ENCODE measurements at places on chromosomes 4 and X.

- no peak for DNase-seq
Observed at GRCh38 chr4:8297691-8298485, 28.3 kb downstream of the HTRA3 start.

GRCh38 chrX:50635162-50635561, 164.5 kb upstream of the DGKK start:
- DNase-seq, result no peak

DNA sequence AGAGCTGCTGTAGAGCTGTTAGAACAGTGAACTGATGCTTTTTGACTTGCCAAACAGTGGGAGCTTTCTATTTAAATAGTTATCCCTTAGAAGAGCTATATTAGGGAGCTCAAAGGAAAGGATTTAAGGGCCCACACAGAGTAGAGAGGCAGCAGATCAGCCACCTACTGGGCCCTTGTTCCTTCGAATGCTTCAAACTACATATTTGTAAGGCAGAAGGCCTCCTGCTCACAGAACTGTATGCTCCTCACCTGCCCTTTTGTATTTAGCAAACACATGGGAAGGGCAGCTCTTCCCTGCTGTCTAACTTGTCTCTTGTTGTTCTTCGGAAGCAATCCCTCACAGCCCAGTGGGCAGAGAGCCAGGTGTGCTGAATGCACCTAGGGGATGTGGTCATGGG, 38.0 kb downstream of the IL1RAPL1 start:
- DNase-seq, result no peak

- DNase-seq, result no peak
Observed at GRCh38 chr4:25790024-25790423, 72.8 kb downstream of the SEL1L3 start.

- DNase-seq, result no peak
Observed at GRCh38 chr4:87144356-87144755, 76.1 kb downstream of the KLHL8 start.

GRCh38 chrX:138692591-138692990, 18.9 kb downstream of the FGF13 start:
- no peak for DNase-seq

DNA sequence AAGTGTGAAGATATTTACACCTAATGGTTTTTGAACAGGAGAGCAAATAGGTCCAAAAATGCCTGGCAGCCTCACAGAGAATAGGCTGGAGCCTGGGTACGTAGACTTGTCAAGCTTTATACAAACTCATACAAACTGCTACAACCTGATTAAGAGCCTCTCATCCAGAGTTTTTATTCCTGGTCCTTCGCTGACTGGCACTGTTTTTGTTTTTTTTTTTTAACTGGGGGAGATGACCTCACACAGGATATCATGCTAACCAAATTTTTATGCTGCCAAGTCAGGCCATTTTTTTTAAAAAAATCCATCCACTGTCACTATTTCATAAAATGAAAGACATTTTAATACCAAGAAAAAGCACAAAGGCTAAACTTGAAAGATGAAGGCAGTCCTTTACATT, 1.9 kb downstream of the FAM114A1 start:
- DNase-seq, result no peak

GRCh38 chrX:139287155-139287924, 243.2 kb upstream of the F9 start:
- DNase-seq, result no peak

- DNase-seq, result no peak
Observed at GRCh38 chr4:172546782-172547181, 621.8 kb upstream of the GALNT7 start.

DNA sequence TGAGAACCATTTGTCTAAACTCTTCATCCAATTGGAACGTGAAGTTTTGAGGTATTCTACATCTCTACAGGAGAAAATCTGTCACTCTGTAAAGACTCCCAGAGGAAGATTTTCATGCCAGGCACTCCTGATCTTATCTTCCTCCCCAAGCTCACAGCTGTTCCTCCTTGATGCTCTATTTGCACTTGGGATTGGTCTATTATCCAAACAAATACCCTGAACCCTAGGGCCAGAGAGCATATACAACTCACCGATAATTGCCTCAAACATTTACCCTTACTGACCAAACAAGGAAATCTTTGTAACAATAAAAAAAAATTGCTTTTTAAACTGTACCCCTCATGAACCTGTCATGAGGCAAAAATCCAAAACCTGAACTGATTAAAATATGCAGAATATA, 372.7 kb downstream of the SH2D1A start:
- no peak for DNase-seq

DNA sequence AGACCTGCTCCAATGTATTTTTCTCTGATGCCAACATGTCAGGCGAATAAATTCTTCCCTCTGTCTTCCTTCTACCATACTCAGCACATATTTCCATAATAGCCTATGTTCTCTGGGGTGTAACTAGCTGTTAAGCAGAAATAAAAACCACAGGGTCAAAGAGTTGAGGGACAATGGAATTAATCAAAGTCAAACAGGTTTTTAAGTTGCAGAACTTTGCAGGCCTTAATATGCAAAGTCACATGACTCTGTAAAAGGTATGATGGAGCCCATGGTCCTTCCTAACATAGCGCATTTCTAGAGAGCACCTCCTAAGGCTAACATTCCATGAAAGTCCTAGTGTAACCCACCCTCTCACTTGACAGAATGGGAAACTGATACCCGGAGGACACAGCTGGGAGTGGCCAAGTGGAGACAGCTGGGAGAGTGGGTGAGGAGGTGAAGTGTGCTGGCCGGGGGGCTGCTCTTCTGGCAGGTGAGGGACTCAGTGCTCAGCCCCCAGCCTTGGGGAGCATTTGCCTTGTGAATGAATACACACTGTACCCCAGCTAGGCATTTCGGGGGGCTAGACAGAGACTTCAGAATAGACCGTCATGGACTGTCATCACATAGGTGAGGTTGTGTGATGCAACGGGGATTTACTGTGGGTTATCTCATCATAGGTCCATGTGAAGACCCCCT, 8.4 kb upstream of the SORCS2 start:
- DNase-seq, result peak; percentile 1

- no peak for DNase-seq
Observed at GRCh38 chr4:118086344-118086743, 52.1 kb downstream of the NDST3 start.

GRCh38 chr4:146842876-146843275, 102.8 kb downstream of the TTC29 start:
- no peak for DNase-seq

DNA sequence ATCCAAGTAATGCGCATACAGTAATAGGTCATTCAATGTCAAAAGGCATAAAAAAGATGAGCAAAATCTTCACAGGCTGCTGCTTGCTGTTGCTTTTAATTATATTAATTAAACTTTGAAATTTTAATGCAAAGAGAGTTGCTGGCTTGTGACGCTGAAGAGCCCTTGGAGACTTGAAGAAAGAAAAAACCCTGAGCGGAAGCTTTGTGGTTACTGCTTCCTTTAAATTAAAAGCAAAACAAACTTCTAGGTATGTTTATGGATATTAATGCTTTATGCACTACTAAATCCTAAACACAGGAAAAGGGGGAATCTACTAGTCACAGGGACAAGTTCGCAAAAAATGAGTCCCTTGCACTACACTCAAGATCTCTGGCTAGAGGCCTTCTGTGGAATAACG, 166.7 kb downstream of the ANTXR2 start:
- no peak for DNase-seq

DNA sequence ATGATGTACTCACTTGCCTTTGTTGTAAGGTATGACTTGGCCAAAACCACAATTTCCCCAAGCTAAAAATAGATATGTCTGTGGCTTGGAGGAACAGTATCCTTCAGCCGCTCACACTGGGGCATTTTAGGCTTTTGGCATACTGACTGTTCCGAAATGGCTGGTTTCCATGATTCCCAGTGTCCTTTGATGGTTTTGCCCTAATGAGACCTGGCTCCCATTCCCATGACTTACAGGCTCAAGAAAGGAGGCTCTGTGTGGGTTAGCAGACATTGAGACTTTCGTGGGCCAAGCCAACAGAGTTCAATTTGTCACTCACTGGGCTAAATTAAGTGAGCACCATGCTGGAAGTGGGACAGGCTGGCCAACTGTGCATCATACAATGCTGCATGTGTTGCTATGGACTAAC, 150.6 kb downstream of the CEP135 start:
- DNase-seq, result no peak

DNA sequence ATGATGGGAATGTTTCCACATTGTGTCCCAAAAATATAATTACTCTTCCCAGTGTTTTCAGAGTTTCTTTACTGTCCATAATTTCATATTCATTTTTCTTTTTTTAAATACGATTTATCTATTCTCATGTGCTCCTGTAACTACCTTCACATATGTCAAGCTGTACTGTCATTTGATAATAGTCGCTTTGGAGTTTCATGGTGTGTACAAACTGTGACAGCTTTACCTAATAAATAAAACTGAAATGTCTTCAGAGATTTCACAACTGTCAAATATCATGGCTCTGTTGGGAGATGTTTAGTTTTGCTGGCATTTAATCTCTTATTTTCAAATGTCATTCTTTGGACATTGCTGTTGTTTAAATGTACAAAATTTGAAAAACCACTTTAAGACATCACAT, 450.2 kb downstream of the TLL1 start:
- no peak for DNase-seq

- DNase-seq, result no peak
Observed at GRCh38 chr4:3863841-3864741, 97.9 kb downstream of the ADRA2C start.

- DNase-seq, result no peak
Observed at GRCh38 chrX:48475296-48475695, 703 bp upstream of the FTSJ1 start.

GRCh38 chrX:22338740-22339139, 66.0 kb downstream of the CBLL2 start:
- no peak for DNase-seq

- no peak for DNase-seq
Observed at GRCh38 chr4:106691749-106692148, 323.2 kb upstream of the GIMD1 start.

GRCh38 chrX:129632443-129632842, 22.3 kb downstream of the APLN start:
- DNase-seq, result no peak

GRCh38 chrX:136954930-136955329, 74.4 kb upstream of the RBMX start:
- DNase-seq, result no peak
